Fibroblast of skin of right quadriceps (primary cell): ENCODE measurements at places on chromosomes 3 and 15.

DNA sequence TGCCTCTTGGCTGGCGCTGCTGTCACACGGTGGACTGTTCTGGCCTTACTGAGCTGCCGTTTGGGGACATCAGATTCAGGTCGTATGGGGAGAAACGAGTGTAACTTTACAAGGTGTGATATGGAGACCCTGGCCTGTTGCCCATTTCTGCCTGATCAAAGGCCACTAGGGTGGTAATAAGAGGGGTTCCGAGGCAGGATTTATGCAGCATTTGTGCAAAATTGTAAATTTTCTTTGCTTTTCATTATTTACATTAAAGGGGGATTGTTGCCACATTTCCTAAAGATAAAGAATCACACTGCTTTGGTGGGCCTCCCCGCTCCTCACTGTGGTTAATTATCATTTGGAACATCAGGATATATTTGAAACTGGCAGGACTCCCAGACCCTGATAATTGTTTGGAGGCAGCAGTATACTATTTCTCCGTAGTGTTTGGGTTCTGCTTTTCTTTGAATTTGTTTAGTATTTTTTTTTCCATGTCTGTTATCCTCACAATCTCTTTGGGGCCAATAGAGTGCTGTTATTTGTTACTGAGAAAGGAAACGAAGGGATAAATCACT, 891 bp downstream of the NXPE3 start:
- peak; percentile 26 for DNase-seq

DNA sequence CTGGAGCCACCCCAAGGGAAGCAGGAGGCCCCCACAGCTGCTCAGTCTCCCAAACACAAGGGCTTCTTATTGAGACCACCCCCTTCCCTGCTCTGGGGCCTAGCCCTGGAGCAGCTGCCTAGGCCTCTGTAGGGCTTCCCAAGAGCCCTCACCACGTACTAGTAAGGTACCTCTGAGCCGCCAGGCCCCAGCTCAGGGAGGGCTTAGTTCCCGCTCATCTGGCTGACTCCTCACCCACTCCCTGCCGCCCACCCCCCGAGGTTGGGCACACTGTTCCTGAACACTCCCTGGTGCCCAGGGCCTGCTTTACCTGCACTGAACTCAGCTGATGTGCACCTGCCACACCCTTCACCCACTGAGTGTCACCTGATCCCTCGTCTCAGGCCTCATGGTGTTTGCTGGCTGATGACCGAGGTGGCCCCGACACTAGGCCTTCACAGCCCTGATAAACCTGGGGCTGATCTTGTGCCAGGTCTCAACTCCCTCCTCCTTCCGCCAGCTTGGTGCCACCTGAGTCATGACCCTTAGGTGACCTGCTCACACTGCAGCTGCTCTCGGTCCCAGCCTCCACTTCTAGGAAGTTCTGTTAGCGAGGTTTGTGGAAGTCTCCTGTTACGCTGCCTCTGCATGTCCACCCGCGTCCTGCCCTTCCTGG, 18.0 kb upstream of the SPTBN5 start:
- no peak for DNase-seq

DNA sequence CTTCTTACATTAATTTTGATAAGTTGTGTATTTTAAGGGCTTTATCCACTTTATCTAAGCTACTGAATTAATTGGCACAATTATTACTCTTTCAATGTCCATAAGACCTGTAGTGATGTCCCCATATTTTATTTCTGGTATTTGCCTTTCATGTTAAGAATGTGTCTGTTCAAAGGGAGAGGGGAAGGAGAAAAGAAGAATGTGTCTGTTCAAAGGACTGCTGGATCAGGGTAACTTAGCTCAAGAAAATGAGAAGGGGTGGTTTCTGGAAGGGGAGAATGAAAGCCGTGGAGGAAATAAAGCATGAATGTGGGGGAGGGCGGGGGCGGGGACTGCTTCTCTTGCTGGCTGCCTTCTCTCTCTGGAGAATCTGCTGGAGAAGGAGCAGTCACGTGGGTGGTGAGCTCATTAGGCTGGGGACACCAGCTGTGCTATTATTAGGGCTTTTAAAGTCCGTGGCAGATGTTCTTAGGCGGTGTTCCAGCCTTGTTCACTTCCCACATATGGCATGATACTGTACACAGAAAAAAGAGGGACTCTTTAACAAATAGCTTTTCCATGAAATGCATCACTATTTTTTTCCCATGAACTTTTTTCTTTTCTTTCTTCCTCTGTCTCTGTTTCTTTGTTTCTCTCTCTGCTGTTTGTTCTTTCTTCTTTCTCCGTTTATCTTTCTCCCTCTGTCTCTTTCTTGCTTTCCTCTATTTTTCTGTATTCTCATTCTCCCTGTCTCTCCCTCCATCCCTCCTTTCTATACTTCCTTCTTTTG, 63.7 kb upstream of the ULK4 start:
- peak; percentile 96 for DNase-seq

- DNase-seq = peak; percentile 72
Measured at GRCh38 chr3:78139166-78139565, 1099.3 kb downstream of the ROBO2 start.

- no peak for DNase-seq
Measured at GRCh38 chr15:43165801-43166325, 19.3 kb upstream of the CCNDBP1 start.

DNA sequence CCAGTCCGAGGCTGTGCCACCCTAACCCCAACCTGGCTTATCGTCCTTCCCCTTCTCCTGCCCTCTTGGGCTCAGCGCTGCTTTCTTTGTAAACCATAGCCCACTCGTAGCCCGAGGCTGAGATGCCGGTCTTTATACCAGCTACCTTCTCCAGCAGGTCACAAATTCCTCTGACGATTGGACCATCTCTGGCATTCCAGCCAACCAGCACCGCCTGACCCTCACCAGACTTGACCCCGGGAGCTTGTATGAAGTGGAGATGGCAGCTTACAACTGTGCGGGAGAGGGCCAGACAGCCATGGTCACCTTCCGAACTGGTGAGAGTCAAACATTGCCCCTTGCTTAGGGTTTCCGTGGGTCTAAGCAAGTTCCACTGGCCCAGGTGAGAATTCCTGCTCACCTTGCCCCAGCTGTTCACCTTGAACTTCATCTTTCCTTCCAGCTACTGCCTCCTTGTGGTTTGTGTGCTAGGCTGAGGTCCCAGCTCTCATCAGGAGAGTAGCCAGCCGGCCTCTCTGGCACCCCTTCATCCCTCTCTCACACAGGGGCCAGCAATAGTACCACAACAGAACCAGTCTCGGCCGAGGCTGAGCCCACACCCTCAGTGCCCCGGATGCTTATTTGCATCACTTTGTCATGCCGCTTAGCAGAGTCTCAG, 66.7 kb downstream of the BOC start:
- no peak for DNase-seq

GRCh38 chr3:148534089-148534988, 163.4 kb upstream of the AGTR1 start:
- no peak for DNase-seq

DNA sequence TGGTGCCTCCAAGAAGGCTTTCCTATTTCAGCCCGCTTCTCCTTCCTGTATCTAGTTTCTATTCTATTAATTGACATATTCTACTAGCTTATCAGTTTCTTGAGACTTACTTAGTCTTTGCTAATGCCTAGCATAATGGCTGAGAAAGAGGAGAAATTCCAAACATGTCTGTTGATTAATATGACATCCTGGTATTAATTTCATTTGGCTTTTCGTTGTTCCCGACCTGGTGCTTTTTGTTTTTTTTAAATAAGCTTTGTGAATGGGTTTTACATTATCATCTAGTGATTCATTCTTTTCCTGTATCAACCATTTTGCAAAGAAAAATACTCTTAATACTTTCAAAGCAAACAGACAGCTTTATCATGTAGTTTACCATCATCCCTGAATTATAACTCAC, 13.1 kb downstream of the WDR53 start:
- no peak for DNase-seq

GRCh38 chr3:46844397-46844796, 18.8 kb downstream of the MYL3 start:
- DNase-seq = no peak

DNA sequence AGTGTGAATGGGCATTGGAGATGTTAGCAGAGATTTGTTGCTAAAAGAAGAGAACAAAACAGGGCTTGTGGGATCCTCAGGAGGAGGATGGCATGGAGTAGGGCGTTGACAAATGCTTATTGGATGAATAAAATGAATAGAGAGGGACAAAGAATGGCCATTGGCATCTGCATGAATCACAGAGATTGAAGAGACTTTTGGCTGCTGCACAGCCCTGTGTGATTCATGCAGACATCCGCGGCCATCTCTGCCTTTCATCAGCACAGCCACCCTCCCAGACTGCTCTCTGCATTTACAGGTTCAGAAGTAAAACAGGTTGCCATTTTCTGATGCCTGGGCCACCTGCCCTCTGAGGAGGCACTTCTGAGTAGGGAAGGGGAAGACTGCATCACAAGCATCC, 397.9 kb downstream of the EPHB1 start:
- DNase-seq = no peak

- DNase-seq = no peak
Measured at GRCh38 chr3:141123677-141124410, 72.7 kb downstream of the SPSB4 start.

GRCh38 chr3:111819927-111820326, 39.1 kb upstream of the PHLDB2 start:
- DNase-seq = no peak
